ENCODE measurements at places on chromosomes 7 and 10.

DNA sequence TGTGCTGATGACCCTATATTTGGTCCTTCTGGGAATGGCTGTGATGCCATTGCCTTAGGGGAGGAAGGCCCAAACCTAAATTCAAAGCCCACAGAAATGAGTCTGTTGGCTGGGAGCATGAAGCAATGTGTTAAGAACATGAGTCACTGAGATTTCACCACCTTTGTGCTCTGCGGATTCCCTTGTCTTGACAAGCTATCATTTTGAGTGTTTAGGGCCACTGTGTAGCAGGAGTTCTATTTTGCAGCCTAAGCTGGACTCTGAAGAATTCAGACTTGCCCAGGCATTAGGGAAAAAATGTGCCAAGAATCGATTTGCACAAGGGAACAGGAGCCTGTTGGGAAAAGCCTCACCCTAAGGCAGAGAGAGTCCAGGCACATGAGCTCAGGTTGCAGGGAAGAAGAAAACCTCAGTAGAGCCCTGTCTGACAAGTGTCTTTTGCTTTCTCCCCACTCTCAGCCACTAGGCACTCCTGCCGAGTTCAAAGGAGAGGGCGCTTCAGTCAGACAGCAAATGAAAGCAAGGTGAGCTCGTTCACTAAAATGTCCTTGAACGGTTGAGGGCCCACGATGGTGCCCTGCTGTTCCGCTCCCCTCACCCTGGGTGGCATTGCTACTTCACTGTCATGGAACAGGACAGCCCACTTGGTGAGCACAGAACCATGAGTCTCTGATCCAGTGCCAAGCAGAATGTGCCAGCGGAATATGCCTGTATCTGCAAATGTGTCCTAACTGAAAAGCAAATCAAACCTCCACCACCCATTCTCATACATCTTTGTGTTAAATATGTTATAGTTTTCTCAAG, 93.6 kb downstream of the PRLHR start:
- no peak for DNase-seq

- no peak for DNase-seq
Observed at GRCh38 chr10:129116371-129116770, 350.7 kb upstream of the MGMT start.

GRCh38 chr10:97584060-97584797, at the start of gene HOGA1:
HOGA1 (plus strand) TSS chr10:97584389; CDS start chr10:97584704, 315 bp downstream.
- no peak for DNase-seq

GRCh38 chr7:35253460-35253709, 515 bp downstream of the TBX20 start:
- no peak for DNase-seq

GRCh38 chr7:8134089-8134733, 127.8 kb downstream of the ICA1 start:
- no peak for DNase-seq

- DNase-seq: no peak
Observed at GRCh38 chr7:11130012-11130411, 156.3 kb downstream of the PHF14 start.

DNA sequence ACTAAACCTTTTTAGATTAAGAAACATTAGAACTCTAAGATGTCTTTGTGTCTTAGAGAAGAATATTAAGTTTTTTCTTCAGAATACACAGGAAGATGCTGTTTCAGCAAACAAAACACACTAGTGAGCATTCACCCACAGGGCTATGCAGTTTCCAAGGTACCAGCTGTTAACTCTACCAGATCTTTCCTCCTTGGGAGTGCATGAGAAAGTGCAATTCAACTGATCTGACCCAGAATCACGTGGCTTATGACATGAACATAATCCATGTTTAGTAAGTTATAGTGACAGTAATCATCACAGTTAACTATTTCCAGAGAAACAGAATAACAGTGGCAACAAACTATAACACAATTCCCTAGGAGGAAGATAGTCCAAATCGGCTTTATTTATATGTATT, 270.7 kb downstream of the CACNA2D1 start:
- no peak for DNase-seq

DNA sequence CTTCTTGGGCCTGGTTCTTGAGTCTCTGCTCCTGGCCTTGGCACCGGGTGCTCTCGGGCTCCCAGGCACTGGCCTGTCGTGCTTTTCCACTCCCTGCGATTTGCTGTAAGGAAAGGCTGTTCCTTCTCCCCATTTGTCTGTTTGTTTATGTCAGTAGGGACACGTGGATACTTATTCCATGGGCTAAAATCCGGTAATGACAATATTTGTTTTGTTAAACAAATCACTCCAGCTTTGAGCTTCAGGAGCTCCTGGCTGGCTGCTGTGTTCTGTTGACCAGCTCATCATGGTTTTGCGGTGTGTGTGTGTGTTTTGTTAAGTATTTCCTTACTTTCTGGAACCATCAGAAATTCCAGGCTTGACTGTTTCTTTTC, 17.5 kb upstream of the JAKMIP3 start:
- no peak for DNase-seq

GRCh38 chr10:34543716-34544115, 271.4 kb downstream of the PARD3 start:
- no peak for DNase-seq

DNA sequence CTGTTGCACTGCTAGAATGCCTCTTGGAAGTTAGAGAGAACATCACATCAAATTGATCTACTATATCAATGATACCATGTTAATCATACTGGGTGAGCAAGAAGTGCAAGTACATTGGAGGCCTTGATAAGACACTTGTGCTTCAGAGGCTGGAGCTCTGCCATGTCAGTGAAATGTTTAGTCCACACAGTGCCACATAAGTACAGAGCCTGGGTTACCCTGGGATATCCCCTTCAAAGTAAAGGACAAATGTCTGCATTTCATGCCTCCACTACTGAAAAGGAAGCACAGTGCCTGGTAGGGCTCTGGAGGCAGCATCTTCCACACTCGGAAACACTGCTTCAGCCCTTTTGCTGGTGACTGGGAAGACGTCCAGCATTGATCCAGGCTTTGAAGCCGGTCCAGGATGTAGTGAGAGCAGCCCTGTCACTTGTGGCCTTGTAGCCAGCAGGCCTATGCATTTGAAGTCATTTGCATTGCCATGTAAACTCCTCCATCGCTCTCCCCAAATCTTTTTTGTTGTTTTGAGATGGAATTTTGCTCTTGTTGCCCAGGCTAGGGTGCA, 15.7 kb upstream of the STN1 start:
- no peak for DNase-seq

GRCh38 chr7:34463830-34464229, 194.2 kb upstream of the NPSR1 start:
- DNase-seq: no peak

DNA sequence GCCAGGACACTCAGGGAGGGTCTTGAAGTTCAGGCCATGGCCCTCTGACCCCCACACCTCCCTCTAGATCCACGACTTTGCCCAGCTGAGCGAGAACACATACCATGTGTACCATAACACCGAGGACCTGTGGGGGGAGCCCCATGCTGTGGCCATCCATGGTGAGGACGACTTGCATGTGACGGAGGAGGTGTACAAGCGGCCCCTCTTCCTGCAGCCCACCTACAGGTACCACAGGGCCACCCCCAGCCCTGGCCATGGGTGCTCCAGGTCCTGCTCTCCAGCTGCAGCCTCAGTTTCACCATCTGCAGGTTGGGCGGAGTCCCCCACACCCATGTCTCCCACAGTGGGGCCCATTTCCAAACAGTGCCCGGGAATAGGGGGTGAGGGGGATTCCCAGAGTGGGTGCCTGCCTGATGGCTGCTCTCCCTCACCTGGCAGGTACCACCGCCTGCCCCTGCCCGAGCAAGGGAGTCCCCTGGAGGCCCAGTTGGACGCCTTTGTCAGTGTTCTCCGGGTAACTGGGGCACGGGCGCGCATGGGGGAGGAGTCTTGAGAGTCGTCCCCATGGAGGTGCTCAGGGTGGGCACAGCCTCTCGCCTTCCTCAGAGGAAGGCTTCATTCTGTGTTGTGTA, 54.1 kb downstream of the PALD1 start:
- DNase-seq: no peak

- DNase-seq: no peak
Observed at GRCh38 chr7:17957871-17958270, 17.6 kb upstream of the SNX13 start.

DNA sequence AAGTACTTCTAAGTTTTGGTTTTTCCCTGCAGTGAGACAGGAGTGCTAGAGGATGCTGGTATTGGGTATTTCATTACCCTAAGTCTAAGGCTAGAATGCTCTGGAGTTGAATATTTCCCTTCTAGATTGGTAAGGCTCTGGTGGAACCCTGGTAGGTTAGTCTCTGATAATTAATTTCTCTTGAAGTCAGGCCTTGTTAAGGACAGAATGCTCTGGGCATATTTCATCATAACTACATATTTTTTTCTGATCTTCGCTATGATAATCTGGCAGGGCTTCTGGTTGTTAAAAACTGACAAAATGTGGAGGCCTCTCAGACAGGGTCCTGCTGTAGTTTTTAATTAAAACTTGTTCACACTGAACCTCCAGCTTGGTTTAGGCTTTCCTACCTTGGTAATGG, 83.8 kb downstream of the CDK13 start:
- DNase-seq: no peak

DNA sequence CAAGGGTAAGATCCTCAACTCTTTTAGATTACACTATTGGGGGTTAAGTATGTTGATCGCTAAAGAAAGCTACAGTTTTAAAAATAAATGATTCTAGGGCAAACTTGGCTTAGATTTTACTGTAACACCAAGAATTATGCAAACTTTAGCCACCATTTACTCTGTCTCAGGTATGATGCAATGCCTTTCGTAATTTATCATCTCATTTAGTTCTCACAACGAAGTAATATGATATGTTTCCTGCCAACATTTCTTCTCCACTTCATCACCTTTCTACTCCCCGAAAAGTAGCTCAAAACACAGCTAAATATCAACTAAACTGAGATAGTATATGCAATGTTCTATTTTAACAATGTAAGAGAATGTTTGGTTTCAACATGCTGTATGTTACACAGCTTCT, 21.1 kb downstream of the FAM133B start:
- no peak for DNase-seq

DNA sequence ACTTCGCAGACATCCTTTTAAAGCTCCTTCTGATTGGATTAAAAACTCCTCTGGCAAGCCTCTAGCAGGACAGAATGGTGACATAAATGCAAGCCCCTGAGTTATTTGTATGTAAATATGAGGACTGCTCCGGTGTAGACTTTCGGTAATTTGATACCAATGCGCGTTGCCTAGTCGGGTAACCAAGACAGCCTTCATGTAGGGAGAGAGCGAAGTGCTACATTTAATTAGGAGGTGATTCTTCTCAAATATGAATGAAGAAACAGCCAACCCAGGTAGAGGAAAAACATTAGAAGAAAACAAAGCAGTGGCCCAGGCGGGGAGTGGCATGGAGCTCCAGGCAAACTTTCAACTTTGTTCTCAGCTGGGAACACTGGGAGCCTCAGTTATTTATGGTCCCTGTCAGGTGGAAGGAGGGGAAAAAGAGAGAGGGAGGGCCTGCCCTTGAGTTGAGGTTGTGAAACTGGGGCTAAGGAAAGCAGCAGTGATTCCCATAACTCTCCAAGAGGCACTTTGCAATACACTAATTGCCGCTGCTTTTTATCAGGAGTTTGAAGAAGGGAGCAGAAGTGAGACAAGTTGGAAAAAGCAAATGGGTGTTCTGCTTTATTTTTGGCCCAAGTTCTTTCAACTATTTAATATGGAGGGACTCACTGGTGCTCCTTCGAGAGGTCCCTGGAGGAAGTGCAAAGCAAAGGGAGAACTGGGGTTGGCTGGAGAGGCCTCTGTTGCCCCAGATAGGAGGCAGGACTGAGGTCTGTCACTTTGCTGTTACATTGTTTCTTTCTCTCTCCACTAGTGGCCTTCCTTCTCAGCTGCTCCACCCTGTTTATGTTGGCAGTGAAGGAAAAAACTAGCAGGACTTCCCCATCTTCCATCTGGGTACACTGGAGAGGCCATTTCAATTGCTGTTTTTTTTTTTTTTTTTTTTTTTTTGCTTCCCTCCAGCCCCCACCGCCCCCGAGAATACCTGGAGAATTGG, 234.6 kb upstream of the CCDC6 start:
- no peak for DNase-seq

GRCh38 chr10:3740157-3740871, 44.7 kb downstream of the KLF6 start:
- DNase-seq: no peak

DNA sequence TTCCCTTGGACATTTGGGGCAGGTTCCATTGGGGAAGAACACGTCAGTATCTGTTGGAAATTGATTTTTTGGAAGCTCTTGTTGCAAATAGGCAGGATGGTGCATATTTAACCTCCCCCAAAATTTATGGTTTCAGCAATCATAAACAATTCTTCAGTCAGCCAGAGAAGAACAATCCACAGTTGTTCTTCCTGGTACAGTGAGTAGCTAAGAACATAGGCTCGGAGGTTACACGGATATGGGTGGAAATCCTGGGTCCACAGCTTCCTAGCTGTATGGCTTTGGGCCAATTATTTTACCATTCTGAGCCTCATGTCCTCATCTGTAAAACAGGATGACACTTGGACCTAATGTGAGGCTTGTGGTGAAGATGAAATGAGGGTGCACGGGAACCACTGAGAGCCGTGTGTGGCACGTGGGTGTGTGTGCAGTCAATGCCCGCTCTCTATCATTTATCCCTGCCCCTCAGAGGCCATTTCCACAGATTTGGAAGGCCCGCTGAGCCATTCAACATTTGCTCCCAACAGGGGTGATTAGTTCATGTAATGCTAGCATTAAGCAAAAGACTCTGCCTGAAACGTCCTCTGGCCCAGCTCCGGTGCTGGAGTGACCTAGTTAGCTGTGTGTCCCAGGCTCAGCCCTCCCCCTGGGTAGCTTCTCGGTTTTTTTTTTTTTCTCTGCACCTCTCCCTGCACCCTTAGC, 9.7 kb downstream of the CAMK1D start:
- no peak for DNase-seq

DNA sequence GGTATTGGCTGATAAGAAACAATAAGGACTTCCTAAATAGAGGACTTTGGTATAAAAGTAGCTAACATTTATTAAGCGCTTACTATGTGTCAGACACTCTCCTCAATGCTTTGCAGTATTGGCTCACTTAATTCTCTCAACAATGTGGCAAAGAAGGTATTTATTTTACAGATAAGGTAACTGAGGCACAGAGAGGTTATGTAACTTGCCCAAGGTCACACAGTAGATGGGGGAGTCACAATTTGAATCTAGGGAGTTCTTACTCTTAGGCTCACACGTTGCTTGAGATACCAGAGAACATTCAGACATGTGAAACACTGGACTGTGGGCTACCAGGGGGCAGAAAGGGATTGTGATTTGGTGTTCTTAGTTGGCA, 60.8 kb upstream of the GPR158 start:
- DNase-seq: no peak

GRCh38 chr10:118926903-118927302, 102.6 kb upstream of the NANOS1 start:
- no peak for DNase-seq

All from stimulated activated CD8-positive, alpha-beta memory T cell treated with anti-CD3 and anti-CD28 coated beads, Interleukin-12 subunit alpha, Interleukin-12 subunit beta, amount 100 ng/mL, for 1 hour (primary cell).